ENCODE measurements at places on chromosomes 2 and 18.

- no peak for DNase-seq
These were observed 21.5 kb upstream of the ATP9B start for GRCh38 chr18:79047556-79048244.

- DNase-seq, result no peak
These were observed 106.1 kb downstream of the IRS1 start for GRCh38 chr2:226693521-226693920.

- no peak for DNase-seq
These were observed 52.1 kb upstream of the SLC66A3 start for GRCh38 chr2:11102956-11103860.

DNA sequence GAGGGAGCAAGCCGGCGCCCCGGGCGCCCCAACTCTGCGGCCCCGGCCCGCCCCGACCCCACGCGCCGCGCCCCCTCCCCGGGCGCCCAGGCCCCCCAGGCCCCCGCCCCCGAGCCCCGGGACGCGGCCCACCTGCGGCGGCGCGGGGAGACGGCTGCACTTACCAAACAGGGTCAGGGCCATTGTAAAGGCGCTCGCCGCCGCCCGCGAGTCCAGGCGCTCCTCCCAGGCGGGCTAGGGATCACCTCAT lies 526 bp downstream of the CHN1 start:
- DNase-seq, result no peak

DNA sequence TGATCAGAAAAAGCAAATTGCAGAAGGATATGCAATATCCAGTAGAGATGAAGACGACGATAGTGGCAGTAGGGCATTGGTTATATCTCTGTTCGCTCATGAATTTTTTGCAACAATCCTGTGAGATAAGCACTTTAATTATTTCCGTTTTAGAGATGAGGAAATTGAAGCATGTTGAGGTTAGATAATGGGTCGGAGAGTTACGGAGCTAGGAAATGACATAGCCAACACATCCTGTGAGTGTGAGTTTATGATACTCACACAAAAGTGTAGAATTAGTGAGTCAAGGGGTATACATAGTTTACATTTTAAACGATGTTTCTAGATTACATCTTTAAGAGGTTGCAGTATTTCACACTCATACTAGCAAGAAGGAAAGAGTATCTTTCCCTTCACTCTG lies 123.1 kb upstream of the ARL4C start:
- peak; percentile 57 for DNase-seq

DNA sequence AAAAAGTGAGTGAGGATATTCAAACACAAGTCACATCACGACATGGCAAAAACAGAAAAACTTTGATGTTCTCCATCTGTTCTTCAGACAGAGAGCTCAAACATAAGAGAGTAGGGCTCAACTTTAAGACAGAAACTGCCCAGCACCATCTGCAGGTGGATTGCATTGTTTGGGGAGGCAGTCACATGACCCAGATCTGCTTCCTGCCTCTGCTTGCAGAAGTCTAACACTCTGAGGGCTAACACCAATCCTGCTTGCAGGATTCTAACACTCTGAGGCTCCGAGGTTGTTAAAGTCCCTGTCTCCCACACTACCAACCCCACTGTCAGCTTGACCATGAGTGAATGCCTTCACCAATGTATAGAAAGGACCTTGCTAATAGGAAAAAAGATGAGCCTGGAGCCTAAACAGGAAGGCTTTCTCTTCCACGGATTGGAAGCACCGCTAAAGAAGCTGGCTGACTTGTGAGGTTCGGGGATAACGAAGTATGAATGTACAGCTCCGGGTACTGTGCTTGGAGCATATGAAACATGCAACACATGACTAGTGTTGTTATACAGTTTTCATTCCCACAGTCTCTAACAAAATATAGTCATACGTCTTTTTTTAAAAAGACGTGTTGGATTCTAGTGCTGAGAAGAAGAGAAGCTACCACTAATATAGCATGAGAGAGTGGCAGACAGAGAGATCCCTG lies 176.6 kb upstream of the CREB1 start:
- DNase-seq, result no peak

All from glomerular endothelial cell (primary cell).